ENCODE measurements at places on chromosomes 6 and 20.

GRCh38 chr6:54801244-54801643 lies 45.3 kb upstream of the FAM83B start:
- DNase-seq = no peak

GRCh38 chr6:109073344-109074132 lies 21.1 kb downstream of the SESN1 start:
- DNase-seq = peak; percentile 67

DNA sequence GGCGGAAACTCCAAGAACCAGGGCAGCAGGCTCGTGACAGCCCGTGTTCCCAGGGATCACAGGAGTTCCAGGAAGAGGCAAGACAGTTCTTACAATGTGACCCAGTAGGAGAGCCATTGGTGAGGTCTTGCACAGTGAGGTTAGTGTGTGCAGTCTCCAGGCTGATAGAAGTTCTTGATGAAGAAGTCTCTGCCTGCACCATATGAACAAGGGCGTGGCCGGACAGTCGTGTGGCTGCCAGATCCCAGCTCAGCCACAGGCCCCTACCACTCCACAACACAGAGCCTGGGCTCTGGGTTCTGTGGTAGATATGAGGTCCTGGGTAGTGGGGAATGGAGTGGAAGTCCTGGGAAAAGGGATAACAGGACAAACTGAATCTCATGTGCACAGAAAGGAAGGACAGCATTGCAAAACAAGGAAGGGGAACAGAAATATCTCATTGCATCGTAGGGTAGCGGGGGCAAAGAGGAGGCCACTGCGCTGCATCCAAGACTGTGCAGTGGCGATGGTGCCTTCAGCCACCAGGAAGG lies 65.2 kb downstream of the STX11 start:
- DNase-seq = peak; percentile 43

DNA sequence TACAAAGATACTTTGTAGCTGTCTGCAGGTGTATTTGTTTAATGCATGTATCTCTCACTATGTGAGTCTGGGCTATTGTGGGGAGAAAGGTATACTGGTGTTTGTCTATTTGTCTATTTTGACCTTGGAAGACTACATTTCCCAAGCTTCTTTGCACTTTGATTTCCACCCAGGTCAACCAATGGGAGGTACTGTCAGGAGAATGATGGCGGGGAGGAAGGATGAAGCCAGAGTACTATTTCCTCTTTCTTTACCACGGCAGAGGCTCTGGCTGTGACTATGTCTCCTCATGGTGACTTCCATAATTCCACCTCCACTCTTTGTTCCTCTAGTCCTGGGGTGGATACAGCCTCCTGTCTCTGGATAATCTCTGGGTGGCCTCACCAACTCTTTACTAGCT lies 23.1 kb downstream of the LBP start:
- DNase-seq = peak; percentile 13

DNA sequence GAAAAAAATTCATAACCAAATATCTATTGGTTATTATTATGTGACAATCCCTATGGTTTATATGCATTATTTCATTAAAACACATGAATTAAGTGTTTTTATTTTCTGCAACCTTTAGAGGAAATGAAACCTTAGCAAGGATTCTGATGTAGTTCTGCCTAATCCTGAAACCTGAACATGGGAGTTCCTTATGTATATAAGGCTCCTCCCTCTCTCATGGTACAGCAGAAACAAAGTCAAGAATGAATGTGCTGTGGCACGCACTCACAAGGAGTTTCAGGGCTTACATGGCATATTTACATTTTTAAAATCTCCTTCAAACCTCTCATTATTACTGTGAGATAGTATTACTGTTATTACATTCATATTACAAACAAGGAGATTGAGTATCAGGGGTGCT lies 426.4 kb upstream of the CITED2 start:
- no peak for DNase-seq

DNA sequence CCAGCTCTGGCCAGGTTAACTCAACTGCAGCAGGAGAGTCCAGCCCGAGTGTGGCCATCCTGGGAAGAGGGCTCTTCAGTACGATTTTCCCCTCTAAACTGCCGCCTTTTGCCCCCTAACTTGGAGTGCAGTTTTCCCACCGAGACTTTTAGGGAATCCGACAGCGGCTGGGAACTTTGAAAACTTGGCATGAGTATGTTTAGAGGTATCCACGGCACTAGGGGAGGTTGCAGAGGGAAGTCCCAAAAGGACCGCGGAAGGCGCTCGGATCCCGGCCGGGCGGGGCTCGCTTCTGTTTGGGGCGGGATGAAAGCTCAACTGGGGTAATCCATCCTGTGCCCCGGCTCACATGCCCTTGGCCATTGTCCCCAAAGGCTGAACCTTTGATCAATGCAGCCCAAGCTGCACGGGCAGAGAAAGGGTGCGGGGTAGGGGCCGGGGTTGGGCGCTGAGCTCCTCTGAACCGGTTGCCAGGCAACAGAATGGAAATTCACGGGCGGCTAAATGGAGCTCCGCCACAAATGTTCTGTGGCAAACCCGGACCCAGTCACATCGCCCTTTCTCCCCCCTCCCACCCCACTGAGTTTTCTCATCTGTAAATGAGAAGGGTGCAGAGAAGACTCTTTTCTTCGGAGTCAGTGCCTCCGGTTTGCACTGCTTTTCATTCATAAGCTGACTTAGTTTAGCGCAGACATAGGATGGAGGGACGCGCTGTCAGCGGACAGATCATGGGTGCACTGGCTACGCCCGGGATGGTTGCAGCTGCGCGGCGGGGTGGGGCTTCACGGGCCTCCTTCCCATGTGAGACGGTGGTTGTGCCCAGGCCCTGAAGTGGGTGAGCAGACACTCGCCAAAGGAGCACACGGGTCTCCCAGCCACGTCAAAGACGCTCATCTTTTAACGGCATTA lies 2.3 kb downstream of the BMP6 start:
- peak; percentile 26 for DNase-seq

DNA sequence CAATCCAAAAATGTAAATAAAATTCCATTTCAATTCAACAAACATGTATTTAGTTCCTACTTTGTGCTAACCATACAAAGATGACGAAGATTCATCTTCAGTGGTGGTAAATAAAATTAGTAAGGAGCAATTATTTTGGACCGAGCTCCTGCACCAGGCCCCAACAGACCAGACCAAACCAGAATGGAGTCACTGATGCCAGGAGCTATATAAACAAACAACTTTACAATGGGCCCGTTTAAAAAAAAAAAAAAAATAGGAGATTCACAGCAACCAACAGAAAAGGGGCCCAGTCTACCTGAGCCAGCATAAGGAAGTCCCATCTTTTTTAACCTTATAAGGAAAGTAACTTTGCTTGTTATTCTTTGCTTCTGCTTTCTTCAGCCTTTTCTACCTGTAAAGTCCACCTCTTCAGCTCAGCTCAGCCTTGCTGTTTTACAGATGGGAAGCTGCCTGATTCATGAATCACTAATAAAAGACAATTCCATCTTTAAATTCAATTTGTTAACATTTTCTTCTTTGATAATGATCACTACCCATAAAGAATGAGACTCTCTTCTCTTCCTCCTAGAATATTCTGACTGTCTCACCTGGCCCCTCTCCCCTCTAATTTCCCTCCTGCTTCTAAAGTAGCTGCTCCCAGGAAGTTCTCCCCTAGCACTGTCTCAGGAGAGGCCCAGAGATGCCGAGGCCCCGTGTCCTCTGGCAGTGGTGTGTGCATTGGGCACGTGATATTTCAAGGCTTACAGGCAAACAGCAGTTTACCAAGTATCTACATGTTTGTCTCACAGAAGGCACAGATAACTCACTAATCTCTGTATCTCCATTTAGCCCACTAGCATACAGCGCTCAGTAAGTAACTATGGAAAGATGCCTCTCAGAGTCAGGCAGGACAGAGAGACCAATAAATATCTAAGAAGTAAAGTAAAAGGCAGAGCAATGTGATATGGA lies 8.4 kb downstream of the MBOAT1 start:
- DNase-seq = no peak

- DNase-seq = peak; percentile 60
Observed at GRCh38 chr6:168060521-168060931, 18.5 kb downstream of the FRMD1 start.

GRCh38 chr20:8749986-8750385 lies 318.9 kb upstream of the PLCB4 start:
- peak; percentile 61 for DNase-seq

DNA sequence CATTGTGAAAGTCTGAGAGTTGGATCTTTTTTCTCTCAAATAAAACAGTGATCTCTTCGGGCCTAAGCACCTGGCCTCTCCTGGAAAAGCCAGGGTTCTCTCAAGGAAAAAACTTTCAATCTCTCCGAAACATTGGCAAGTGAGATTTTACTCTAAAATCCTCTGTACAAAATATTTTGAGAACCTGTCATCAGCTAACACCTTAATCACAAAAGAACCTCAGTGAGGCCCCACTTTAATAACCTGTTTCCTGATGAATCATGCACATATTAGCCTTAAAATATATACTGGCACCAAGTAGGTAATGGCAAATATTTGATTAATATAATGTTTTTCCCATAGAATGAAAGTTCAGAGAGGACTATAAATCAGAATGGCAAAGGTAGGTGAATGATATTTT lies 177.9 kb downstream of the FRK start:
- no peak for DNase-seq

- DNase-seq = peak; percentile 81
Observed at GRCh38 chr6:100296810-100297544, 167.7 kb downstream of the SIM1 start.

- DNase-seq = no peak
Observed at GRCh38 chr6:165662749-165663376, at the start of gene PDE10A. Gene PDE10A, minus strand, starts transcription at chr6:165663241. Its CDS starts 430 bp downstream, at chr6:165662811.

DNA sequence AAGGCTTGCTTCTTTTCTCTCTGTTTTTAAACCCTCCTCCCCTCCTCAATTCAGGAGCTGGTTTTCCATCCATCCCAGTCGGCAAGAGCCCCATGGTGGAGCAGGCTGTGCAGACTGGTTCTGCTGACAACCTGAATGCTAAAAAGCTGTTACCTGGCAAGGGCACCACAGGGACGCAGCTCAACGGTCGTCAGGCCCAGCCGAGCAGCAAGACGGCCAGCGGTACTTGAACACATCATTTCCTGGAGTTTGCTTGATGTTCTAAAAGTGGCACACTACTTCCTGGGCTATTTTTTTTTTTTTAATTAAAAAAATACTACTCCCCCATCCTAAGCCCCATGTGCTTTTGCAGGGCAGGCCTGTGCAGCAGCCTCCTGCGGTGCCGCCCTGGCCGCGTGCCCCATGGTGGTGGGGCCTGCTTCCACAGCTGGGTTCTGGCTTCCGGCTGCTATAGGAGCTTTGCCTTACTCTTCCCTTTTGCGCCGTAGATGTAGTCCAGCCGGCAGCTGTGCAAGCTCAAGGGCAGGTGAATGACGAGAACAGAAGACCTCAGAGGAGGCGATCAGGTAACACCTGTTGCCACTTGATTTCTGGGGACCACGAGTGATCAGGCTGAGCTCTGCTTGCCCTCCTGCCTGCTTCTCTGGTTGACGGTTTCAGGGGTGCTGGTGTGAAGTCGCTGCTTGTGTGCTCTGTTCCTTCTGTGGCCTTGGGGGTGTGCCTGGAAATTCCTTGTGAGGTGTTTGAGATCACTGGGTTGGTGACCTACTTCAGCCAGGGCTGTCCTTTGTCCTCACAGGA lies 7.7 kb downstream of the LSM14B start:
- no peak for DNase-seq

- no peak for DNase-seq
Observed at GRCh38 chr6:139779988-139780774, 405.7 kb upstream of the CITED2 start.

DNA sequence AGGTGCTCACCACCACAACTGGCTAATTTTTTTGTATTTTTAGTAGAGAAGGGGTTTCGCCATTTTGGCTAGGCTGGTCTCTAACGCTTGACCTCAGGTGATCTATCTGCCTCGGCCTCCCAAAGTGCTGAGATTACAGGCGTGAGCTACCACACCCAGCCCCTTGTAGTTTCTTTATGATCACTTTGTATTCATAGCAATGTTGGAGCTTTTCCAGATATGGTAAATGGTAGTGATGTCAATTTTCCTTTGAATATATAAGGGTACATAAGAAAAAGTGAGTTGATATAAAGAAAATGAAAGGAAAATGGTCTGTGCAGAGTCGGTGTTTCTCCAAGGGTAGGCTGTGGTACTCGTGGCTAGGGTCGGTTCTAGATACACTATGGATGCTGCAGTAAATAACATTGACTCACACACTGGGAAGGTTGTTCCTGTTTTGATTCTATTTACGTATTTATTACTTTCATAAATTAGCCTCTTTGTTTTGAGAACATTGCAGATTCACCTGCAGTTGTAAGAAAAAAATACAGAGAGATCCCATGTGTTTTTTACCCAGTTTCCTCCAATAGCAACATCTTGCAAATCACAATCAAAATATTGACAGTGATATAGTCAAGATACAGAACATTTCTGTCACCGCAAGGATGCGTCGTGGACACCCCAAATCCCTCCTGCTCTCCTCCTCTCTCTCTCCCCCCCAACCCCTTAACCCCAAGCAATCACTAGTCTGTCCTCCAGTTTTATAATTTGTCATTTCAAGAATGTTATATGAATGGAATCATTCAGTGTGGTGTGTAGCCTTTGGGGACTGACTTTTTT lies 2.5 kb downstream of the ZNF831 start:
- DNase-seq = no peak
